Frontal cortex (tissue), 4 donors: ENCODE measurements at places on chromosomes 12 and 14. TPM values are rescaled to one million over a fixed set of nuclear protein-coding genes. Genes with fewer than 3 reads are reported as not detected.

OR6C2 gene
- not detected for total RNA-seq

SERPINA3 gene
- not detected for total RNA-seq

CATSPERB gene
- 4.1 TPM for total RNA-seq

DLK1 gene
- not detected for total RNA-seq

GYS2 gene
- total RNA-seq, result not detected

CLEC9A gene
- total RNA-seq, result not detected

HSPA2 gene
- total RNA-seq, result 9.0 TPM

CD163 gene
- total RNA-seq, result 1.6 TPM

ABCD2 gene
- 18.3 TPM for total RNA-seq
